ENCODE measurements at places on chromosomes 3 and 15.

DNA sequence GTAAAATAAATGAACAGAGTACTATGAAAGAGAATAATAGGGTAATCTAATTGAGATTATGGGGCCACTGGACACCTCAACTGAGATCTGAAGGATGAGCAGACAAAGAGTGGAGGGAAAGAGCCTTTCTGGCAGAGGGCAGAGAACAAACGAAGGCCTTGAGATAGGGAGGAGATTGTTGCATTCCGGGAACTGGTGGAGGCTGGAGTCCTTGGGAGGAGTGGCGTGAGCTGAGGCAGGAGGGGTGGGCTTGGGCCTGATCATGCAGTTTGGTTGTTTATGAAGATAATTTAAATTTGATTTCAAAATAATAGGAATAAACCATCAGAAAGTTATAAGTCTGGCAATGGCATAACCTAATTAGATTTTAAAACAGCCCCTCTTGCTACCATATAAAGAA, 59.5 kb upstream of the GALNT15 start:
- DNase-seq, result no peak

DNA sequence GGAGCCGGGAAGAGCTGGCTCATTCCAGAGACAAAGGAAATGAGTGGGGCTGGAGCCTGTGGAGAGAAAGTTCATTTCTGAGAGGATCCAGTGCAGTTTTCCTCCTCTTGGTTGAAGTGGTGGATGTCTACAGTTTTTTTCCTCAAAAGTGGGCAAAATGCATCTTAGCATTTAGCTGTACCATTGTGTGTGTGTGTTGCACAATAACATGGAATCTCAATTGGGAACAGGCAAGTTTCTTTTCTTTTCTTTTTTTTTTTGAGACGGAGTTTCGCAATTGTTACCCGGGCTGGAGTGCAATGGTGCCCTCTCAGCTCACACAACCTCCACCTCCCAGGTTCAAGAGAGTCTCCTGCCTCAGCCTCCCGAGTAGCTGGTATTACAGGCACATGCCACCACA, 101.5 kb upstream of the UBE2E1 start:
- DNase-seq, result no peak

DNA sequence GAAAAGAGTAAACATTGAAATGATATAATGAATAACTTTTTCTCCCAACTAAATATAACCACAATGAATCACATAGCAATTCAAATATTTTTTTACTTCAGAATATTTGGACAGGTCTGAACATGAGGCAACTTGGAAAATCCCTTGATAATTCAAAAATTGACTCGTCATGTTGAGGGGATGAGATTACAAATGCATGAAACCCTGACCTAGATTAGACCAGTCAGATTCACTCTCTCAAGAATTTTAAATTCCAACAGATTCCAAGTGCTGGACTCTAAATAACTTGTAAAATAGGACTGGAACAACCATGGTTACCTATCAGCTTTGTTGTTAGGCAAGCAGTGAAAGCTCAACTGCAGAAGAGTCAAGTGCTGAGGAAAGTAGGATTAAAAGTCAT, 317.5 kb downstream of the GBE1 start:
- DNase-seq, result no peak

- DNase-seq, result no peak
Measured at GRCh38 chr15:30889196-30889595, 14.5 kb upstream of the FAN1 start.

GRCh38 chr3:13873818-13874217, 6.1 kb downstream of the WNT7A start:
- no peak for DNase-seq

Measured in NCI-H1105 (cell line).